ENCODE measurements at places on chromosomes 12 and 14.

GRCh38 chr12:58293308-58293982, 352.1 kb downstream of the ATP23 start:
- no peak for DNase-seq

- DNase-seq = no peak
Measured at GRCh38 chr12:94033101-94033500, 115.3 kb upstream of the PLXNC1 start.

DNA sequence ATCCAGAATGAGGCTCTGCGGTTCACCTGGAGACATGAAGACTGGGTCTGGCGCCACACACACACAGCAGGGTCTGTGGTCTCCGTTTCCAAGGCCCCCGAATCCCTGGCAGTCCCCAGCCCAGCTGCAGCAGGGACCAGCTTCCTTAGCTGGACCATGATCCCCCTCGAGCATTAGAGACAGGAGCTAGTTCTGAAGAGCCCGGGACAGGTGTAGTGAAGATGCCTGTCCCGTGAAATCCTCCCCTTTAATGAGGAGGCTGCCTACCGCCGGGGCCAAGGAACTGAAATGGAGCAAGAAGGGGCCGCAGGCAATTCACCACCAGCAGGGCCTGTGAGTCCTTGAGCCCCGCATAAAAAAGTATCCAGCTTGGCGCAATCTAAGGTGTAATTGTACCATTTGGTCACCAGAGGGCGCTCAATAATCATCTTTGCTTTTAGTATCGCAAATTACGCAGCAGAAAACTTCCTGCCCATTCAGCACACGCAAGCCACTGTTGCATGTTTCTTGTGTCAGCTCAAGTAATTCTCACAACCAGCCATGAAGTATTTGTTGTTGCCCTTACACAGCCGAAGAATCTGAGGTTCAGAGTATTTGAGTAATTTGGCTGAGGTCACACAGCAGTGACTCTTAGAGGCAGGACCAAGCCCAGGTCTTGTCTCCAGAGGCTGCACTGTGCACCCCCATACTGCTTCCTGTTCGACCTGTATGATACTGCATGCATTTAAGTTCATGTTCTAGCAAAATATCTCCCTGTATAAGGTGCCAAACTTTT, 54.3 kb upstream of the PPP2R5C start:
- DNase-seq = peak; percentile 60

- DNase-seq = no peak
Measured at GRCh38 chr14:74934041-74934440, 11.0 kb upstream of the RPS6KL1 start.

DNA sequence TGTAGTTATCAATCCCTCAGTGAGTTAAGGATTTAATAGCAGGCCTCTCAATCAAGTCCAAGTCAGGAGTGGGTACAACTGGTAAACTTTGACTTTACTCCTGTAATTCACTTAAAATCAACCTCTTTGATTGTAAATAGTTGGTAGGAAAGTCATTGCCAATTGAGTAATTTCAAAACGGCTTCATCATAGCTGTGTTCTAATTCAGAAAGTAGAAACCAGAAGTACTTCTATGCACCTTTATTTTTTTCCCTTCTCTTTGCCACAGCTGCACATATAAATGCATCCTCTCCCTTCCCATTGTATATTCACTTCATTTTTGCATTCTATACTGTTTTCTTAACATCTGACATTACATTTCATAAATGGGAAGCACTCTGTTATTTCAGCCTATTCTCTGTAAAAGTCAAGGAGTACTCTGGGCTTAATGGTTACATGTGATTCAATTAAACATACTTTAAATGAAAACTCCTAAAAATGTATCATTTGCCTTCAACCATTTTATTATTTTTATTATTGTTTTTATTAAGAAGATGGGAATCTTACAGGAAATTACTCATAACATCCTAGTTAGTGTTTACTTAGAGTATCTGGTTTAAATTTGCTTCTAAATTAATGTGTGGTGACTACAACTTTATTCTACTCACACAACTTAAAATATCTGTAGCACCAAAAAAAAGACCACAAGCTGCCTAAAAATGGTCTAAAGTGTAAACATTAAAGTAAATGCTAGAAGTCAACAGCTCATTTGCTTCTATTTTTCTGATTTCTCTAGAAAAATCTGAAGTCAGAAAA, 171.2 kb downstream of the CEP128 start:
- no peak for DNase-seq

DNA sequence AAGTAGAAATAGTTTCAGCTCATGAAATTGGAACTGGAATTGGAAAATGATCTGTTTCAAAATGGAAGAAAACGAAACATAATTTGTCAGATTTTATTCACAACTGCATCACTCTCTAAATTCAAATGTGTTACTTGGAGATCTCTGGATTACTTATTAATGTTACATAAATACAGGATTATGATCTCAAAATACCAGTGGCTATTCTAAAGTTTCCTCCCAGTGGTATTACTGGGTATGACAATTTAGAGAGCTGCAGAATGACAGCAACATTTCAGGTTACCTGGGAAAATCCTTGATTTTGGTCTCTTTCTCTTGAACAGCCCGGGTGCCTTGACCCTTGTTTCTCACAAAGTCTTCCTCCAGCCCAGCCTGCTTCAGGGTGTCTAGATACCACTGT, 14.2 kb downstream of the FAM161B start:
- no peak for DNase-seq

DNA sequence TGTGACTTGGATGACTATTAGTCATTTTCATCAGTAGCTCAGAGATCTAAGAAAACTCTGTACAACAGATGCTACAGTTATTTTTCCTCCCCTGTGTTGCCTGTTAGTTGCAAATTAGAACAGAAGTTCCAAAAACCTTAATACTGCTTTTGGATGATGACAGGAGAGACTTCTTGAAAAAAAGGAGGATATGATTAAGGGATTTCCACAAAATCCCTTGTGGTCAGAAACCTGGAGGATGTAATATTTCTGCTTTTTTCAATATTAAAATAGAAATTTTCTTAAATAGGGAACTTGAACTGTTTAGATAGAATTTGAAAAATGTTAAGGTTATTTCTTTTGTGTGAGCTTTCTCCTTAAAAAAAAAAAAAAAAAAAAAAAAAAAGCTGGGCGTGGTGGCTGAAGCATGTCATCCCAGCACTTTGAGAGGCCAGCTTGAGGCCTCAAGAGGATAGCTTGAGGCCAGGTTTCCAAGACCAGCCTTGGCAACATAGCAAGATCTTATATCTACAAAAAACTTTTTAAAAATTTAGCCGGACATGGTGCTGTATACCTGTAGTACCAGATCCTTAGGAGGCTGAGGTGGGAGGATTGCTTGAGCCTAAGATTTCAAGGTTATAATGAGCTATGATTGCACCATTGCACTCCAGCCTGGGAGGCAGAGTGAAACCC, 14.1 kb downstream of the CMAS start:
- DNase-seq = no peak

- no peak for DNase-seq
Measured at GRCh38 chr12:73465106-73465505, 1072.5 kb upstream of the ATXN7L3B start.

- DNase-seq = no peak
Measured at GRCh38 chr14:52391881-52392615, 77.9 kb downstream of the PTGER2 start.

DNA sequence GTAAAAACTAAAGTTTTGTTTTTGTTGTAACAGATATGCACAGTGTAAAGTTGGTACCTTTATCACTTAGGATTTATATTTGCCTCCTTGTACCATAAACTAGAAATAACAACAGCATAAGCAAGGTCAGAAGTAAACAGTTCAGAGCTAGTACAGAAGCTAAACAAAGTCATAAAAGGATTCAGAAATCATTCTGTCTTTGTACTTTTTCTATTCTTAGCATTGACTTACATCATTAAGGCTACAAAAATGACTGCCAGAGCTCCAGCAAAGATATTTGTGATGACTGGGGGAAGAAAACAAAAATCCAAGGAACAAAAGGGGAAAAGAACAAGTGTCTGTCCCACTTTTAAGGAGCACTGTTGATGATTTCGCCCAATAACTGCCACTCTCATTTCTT, 347.2 kb downstream of the CCDC91 start:
- DNase-seq = no peak

DNA sequence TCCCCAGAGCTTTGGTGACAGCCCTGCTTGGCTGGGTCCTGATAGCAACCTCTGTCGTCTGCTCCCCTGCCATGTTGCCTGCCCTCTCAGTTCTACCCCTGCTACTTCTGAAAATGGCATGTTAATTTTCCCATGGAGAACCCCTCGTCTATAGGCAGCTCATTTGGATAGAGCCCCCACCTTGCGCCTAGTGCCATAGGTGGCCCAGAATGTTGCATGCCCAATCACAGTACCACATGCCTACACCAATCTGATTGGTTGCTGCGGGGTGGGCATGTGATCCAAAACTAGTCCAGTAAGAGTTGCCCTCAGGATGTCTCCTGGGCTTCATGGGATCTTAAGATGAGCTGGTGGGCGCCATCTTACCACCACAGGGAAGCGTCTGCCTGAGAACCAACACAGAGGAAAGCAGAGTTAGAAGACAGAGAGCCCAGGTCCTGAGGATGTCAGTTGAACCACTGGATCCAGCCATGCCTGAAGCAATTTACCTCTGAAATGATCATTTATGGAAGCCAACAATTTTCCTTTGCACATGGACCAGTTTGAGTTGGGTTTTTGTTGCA, 85.7 kb downstream of the PAPOLA start:
- DNase-seq = no peak

GRCh38 chr14:49994951-49995561, 102.2 kb downstream of the ARF6 start:
- DNase-seq = no peak

- no peak for DNase-seq
Measured at GRCh38 chr14:51962711-51963110, 26.6 kb upstream of the RTRAF start.

DNA sequence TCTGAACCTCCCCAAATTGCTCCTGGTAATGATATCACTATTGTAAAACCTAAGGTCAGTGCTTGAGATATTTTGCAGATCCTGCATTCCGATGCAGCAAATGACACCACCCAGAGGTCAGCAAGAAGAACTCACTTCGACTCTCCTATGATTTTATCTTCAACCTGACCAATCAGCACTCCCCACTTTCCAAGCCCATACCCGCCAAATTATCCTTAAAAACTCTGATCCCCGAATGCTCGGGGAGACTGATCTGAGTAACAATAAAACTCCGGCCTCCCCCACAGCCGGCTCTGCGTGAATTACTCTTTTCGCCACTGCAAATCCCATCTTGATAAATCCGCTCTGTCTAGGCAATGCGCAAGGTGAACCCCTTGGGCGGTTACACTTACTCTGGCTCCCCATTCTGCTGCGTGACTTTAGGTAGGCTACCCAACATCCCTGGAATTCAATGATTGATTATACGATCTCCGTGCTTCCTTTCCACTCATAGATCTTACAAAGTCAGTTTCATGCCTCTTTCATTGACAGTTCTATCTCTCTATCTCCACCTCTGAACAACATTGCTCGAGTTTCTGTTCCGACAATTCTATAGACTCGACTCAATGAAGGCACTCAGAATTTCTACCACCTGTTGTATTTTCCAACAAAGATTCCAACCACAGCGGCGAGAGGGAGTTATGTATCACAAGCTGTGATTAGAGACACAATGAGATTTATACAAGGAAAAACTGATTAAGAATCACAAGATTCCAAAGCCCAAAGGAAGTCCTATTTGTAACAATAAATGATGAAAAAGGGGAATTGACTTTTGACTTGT, 939 bp downstream of the NPC2 start:
- DNase-seq = peak; percentile 14

DNA sequence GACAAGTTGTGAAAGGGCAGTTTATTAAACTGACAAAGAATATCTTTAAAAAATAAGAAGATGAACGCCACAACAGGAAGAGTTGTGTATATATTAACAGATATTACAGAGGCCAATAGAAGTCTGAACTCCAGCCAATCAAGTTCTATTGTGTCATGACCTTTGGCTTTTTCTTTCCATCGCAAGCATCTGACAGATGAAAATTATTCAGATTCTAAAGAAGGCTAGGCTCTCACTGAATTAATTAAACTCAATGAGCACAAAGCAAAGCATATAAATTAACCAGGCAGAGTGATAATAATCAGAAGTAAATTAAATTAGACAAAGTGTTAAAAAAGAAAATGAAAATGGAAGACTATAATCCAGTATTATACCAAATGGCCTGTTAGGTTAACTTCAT, 62.0 kb upstream of the PYGL start:
- DNase-seq = no peak

DNA sequence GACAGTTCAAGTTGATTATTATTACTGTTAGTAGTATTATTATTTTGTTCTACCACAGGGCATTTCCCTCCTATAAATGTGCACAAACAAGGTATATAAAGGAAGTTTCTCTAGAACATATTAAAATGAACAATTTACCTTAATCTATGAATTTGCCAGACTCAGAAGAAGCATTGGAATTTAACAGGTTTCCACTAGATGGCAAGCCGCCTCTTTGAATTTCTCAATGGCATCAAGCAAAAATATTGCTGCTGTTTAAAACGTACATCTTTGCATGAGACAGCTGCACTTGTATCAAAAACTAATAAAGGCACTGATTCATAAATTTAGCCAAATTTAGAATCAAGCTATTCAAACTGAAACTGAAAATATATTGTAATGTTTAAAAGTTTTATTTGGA, 34.6 kb upstream of the MIS18BP1 start:
- DNase-seq = no peak
